Pancreas (tissue), 10 donors: ENCODE measurements at places on chromosomes 13 and 19. TPM values are rescaled to one million over a fixed set of nuclear protein-coding genes. Genes with fewer than 3 reads are reported as not detected.

DNA sequence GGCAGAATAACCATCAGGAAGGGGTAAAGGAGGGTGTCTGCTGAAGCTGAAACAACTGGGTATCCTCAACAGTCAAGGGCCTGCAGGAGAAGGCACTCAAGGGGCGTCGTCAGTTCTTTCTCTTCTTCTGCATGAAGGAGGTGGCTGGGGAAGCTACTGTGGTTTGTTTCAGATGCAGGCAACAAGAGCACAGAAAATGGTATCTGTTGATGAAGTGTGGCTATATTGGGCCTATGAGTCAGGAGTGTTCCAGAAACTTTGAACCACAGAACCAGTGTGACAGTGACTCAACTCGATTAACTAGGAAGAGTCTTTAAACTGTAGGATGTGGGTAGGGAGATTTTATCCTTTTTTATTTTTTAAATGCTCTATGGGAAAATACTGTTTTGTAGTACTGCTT lies 686.3 kb downstream of the FGF9 start:
- no peak overlapping the region for H3K4me3 ChIP-seq
- no peaks in the 10 kb centered on the region for H3K4me1 ChIP-seq
- no peak overlapping the region for H3K27ac ChIP-seq
- no peak for DNase-seq

DNA sequence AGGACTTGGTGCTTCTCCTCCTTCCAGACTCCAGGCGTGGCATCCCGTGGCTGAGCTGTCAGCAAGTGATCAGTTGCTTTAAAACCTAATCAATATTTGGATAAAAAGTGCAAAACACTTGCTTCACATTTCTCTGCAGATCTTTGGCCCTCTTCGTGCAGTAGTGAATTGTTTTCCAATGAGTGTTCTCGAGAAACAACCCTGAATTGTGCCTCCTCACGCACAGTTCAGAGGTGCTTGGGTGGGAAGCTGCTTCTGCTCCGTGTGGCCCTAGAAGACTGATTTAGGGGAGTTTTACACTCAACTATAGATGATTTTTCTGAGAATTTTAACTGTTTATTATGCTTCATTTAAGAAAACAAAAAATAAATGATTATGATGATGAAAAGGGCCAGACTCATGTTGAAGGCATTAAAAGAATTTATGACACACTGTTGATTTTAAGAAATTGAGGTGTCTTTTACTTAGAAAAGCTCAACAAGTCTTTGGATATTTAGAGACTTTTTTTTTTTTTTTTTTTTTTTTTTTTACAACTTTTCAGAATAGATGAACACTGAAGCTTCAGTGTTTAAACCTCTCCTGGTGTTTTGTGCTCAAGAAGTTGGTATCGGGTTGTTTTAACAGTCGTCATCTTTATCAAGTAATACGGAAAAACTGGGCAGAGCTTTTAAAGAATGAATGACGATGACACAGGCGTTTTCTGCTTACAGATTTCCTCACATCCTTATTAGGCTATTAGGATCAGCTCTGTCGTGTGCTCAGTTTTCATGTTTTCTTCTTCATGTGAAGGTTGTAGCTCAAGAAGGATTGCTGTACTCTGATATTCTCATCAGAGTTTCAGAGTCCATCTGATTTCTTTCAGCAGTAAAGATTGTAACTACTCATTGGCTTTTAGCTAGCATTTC lies 39.5 kb upstream of the TEX29 start:
- H3K36me3 ChIP-seq: peaks cover 29% of the 10 kb centered on the region
- no peak for DNase-seq
- H3K27me3 ChIP-seq: no peaks in the 10 kb centered on the region
- H3K4me3 ChIP-seq: no peak overlapping the region
- no peak overlapping the region for H3K27ac ChIP-seq

GRCh38 chr19:55673465-55673864 lies 1.6 kb upstream of the EPN1 start:
- no peak for DNase-seq
- H3K27me3 ChIP-seq: no peaks in the 10 kb centered on the region
- H3K27ac ChIP-seq: no peak overlapping the region
- H3K4me1 ChIP-seq: peaks cover 14% of the 10 kb centered on the region
- H3K4me3 ChIP-seq: no peak overlapping the region

MAST1 gene
- 0.93 TPM for total RNA-seq

DNA sequence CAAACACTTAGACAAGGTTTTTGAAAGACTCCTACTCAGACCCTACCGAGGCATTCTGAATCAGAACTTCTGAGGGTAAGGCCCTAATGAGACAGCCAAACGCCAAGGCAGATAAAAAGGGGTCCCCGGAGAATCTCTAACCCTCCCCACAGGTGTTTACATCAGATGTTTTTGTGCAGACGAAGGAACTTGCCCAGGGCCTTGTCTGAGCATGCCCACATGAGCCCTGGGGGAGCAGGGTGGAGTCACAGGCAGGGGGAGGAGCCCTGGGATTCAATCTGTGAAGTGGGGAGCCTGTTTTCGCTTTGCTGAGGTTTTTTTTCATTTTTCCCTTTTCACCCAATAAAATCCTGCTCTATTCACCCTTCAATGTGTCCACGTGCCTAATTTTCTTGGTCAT lies 61.6 kb upstream of the MED4 start:
- no peak for DNase-seq
- no peaks in the 10 kb centered on the region for H3K36me3 ChIP-seq
- H3K27ac ChIP-seq: peak overlapping the region; percentile 23
- H3K4me1 ChIP-seq: peaks cover 14% of the 10 kb centered on the region
- H3K27me3 ChIP-seq: no peaks in the 10 kb centered on the region

- no peaks in the 10 kb centered on the region for H3K4me1 ChIP-seq
- no peak overlapping the region for H3K27ac ChIP-seq
These were observed 11.5 kb downstream of the GPR183 start for GRCh38 chr13:99295488-99296252.

- H3K4me3 ChIP-seq: no peak overlapping the region
- H3K36me3 ChIP-seq: no peaks in the 10 kb centered on the region
- H3K4me1 ChIP-seq: no peaks in the 10 kb centered on the region
- no peak for DNase-seq
- H3K27me3 ChIP-seq: no peaks in the 10 kb centered on the region
- no peak overlapping the region for H3K27ac ChIP-seq
These were observed 26.2 kb upstream of the SLITRK6 start for GRCh38 chr13:85825454-85825853.

RAD23A gene
- 46.7 TPM for total RNA-seq

MZT1 gene
- total RNA-seq: 3.9 TPM

- H3K27me3 ChIP-seq: no peaks in the 10 kb centered on the region
- H3K4me3 ChIP-seq: no peak overlapping the region
- DNase-seq: no peak
- no peak overlapping the region for H3K27ac ChIP-seq
These were observed 62.9 kb downstream of the GGACT start for GRCh38 chr13:100525453-100526317.

DNA sequence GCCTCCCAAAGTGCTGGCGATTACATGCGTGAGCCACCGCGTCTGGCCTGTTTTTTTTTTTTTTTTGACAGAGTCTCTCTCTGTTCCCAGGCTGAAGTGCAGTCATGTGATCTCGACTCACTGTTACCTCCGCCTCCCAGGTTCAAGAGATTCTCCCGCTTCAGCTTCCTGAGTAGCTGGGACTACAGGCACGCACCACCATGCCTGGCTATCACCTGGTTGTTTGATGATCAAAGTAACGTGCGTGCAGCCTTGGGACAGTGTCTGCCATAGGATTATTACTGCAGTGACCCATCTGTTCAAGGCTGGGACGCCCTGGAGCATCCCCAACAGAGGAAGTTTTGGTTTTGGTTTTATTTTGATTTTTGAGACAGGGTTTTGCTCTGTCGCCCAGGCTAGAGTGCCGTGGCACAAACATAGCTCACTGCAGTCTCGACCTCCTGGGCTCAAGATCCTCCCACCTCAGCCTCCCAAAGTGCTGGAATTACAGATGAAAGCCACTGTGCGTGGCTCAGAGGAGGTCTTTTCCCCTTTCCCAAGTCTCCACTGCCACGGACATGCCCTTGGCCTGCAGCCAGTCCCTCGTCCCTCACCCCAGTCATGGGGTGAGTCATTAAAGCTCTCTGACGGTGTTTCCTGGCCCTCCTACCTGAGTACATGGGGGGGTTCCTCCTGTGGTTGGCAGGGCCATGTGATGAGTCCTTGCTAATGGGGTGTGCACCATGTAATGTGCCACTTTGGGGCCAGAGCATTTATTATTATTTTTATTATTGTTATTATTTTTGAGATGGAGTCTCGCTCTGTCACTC lies 65.6 kb downstream of the IER2 start:
- no peaks in the 10 kb centered on the region for H3K36me3 ChIP-seq
- H3K4me1 ChIP-seq: no peaks in the 10 kb centered on the region
- H3K4me3 ChIP-seq: no peak overlapping the region
- no peak overlapping the region for H3K27ac ChIP-seq
- DNase-seq: no peak

ZNF850 gene
- total RNA-seq: 1.5 TPM

DNA sequence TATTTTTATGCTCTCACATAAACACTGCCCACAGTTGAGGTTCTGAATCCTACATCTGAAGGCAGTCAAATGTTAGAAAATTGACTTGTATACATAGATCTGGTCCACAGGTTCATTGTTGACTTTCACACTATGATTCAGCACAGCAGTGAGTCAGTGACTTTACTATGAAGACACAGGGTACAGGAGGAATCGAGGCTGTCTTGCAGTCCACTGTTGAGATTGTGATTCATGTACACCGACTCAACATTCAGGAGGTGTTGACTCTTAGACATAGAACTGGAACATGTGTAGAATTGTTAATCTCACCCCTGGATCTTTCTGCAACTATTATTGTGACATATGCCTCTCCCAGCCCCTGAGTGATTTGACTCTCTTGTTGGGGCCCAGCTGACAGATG lies 74.3 kb upstream of the ZNF43 start:
- H3K36me3 ChIP-seq: no peaks in the 10 kb centered on the region
- DNase-seq: no peak
- H3K4me1 ChIP-seq: no peaks in the 10 kb centered on the region

SERPINE3 gene
- not detected for total RNA-seq

DNA sequence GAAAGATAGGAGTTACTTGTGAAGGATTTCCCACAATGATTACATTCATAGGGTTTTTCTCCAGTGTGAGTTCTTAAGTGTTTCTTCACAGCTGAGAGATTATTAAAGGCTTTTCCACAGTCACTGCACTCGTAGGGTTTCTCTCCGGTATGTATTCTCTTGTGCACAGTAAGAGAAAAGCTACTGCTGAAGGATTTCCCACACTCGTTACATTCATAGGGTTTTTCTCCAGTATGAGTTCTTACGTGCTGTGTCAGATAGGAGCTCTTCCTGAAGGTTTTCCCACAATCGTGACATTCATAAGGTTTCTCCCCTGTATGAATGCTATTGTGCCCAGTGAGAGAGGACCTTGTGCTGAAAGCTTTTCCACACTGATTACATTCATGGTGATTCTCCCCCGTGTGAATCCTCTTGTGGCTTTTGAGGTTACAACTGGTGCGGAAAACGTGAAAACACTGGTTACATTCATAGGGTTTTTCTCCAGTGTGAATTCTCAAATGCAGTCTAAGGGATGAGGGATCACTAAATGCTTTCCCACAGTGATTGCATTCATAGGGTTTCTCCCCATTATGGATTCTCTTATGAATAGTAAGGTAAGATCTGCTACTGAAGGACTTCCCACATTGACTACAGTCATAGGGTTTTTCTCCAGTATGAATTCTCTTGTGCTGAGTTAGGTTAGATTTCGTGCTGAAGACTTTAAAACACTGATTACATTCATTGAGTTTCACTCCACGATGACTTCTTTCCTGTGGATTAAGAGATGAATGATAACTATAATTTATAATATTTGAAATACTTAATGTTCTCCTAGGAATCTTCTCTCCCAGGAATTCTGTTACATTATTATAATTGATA lies 20.6 kb downstream of the ZNF558 start:
- no peaks in the 10 kb centered on the region for H3K4me1 ChIP-seq
- peaks cover 64% of the 10 kb centered on the region for H3K36me3 ChIP-seq
- H3K27me3 ChIP-seq: no peaks in the 10 kb centered on the region
- no peak overlapping the region for H3K4me3 ChIP-seq
- H3K27ac ChIP-seq: no peak overlapping the region

- H3K36me3 ChIP-seq: no peaks in the 10 kb centered on the region
- H3K27me3 ChIP-seq: peaks cover 21% of the 10 kb centered on the region
- H3K4me3 ChIP-seq: peak overlapping the region; percentile 63
These were observed 2.9 kb upstream of the PCDH8 start for GRCh38 chr13:52851137-52851962.

POSTN gene
- total RNA-seq: 1.3 TPM

ZNF543 gene
- 1.5 TPM for total RNA-seq

CCL25 gene
- not detected for total RNA-seq

- H3K27ac ChIP-seq: no peak overlapping the region
- H3K4me3 ChIP-seq: no peak overlapping the region
- no peaks in the 10 kb centered on the region for H3K36me3 ChIP-seq
These were observed 18.8 kb downstream of the C1QTNF9 start for GRCh38 chr13:24328145-24328544.

TMEM143 gene
- total RNA-seq: 4.8 TPM

DAND5 gene
- total RNA-seq: 0.23 TPM

DNA sequence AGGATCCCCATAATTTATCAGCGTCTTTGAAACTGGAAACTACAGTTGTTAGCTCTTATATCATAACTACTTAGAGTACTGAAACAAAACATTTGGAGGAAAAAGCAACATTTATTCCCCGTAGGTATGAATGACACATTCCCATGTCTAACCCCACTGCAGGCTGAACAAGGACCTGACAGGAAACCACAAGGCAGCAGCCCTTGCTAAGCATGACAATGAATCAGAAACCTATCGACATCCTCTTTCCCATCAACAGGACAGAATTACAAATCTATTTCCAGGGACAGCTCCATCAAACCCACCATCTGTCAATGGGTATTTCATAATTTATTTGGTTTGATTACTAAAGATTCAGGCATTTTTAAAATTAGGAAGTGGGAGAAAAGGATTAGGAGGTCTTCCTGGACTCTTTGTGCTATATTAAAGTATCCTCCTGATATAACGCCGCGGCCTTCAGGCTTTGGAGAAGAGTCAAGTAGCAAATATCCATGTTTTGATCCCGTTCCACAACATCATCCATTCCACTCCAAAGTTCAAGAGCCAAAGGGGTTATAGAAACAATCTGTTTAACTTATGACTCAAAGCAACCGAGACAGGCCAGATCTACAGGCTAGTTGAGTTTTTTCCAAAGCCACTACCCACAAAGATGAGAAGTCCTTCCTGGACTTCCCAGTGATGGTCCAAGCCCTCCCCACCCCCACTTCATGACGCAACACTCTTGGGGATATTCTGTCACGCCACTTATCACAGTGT lies 51.1 kb downstream of the FAM216B start:
- no peaks in the 10 kb centered on the region for H3K36me3 ChIP-seq
- peak; percentile 33 for DNase-seq
- H3K4me1 ChIP-seq: no peaks in the 10 kb centered on the region
- no peak overlapping the region for H3K27ac ChIP-seq
